ENCODE measurements at places on chromosomes 3 and 15.

GRCh38 chr15:68055224-68055705, 1.1 kb downstream of the PIAS1 start:
- DNase-seq = peak; percentile 25

DNA sequence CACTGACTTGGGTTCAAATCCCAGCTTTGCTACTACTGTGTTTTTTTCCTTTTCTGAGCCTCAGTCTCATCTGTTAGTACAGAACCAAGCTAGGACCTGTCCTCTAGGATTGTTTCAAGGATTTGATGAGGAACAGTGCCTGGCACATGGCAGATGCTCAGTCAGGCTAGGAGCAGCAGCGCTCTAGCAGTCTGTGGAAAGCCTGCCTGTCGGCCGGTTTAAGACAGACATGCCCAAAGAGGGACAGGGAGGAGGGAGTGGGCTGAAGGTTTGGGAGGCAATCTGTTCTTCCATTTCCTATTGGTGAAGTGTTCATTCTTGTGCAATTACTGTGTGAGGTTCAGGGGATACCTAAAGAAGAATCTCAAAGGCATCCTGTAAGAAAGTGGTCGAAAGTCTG, 35.1 kb upstream of the RGMA start:
- no peak for DNase-seq

- DNase-seq = no peak
Observed at GRCh38 chr3:99388780-99389179, 249.6 kb upstream of the COL8A1 start.

DNA sequence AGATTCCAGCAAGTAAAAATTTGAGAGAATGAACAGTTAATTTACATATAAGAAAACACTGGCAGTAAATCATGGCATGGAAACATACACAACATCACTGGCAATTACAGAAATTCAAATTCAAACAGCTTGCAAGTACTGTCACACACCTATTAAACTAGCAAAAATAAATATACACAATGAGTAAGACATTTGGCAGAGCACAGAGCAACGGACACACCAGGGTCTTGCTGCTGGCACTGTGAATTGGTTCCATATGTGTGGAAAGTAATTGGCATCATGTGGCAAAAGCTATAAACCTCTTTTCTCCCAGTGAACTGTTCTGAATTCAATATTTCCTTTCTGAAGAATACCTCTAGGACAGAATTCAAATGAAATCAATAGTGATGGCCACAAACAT, 78.3 kb downstream of the LRRK1 start:
- DNase-seq = no peak

DNA sequence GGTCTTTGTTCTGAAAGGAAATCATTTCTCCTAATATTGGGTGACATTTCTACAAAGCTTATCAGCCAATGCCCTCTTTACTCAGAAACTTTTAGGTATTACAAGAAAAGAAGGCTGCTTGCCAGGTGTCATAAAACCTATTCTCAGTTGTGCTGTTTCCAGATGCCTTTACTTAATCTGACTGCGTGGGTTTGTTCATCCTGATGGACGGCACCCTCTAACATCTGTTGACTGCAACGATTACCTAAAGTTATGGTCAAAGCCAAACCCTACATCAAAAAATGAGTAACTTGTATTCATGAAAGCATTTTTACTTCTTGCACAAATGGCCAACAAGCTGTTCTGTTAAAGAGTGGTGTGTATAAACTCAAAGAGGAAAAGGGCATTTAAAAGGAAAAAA, 207.7 kb upstream of the PDZRN3 start:
- DNase-seq = no peak
